ENCODE measurements at places on chromosomes 16 and 17.

DNA sequence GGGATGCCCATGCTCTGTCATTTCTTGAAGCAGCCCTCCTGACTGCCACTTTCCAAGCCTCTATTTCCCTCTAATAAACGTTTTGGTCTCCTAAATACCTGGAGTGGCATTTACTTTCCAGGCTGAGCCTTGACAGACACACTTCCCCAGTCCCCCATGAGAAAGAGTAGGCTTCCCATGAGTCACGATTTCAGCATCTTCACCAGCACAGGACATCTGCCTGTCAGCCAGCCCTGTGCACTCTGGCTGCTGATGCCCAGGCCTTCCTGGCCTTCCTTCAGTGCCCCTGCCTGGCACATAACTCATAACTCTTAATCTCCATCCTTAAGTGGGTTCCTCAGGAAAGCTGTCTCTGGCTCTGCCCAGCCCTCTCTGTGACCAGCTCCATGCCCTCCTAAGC lies 30.8 kb upstream of the GAS7 start:
- no peak for DNase-seq

GRCh38 chr16:12617401-12617819 lies 186.3 kb downstream of the CPPED1 start:
- no peak for DNase-seq

GRCh38 chr16:87881324-87882200 lies 12.3 kb upstream of the SLC7A5 start:
- DNase-seq = no peak

DNA sequence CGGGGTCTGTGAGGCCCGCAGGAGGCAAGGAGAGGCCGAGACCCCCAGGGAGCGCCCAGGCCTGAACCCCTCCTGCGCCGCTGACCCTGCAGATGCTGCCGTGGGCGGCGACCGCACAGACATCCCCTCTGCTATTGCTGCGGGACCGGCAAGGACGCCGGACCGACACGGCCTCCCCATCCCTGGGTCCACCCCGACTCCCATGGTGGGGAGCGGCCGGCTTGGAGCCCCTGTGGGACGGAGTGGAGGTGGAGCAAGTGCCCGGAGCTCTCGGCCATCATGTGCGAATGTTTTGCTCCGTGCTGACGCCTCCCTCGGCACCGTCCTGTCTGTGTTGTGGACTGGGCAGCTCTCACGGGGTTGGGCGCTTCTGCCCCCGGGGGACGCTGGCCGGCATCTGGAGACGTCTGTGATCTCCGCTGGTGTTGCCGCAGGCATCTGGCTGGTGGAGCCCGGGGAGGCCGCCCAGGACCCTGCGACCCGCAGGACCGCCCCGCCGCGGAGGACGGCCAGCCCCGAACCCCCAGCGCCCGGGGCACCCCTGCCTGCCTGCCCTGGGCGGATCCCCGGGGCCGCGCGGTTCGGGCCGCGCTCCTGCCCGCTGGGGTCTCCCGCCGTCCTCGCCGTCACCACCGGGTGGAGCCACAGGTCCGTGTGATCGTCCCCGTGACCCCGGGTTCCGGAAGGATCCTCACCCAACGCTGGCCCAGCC lies 12.8 kb upstream of the GNG13 start:
- DNase-seq = peak; percentile 67

DNA sequence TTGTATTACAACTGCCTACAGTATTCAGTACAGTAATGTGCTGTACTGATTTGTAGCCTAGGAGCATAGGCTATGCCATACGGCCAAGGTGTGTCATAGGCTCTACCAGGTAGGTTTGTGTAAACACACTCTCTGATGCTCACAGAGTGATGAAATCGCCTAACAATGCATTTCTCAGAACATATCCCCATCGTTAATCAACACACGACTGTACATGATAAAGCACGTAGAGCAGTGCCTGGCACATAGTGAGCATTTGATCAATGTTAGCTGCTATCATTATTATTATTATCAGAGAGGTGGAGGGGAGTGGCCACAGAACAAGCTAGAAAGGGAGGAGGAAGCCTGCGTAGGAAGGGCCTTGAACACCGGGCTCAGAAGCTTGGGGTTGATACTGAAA lies 81.1 kb upstream of the LHX1 start:
- no peak for DNase-seq

GRCh38 chr16:86199871-86200695 lies 301.1 kb downstream of the IRF8 start:
- no peak for DNase-seq

GRCh38 chr17:80425835-80426426 lies 11.0 kb downstream of the ENDOV start:
- DNase-seq = no peak

DNA sequence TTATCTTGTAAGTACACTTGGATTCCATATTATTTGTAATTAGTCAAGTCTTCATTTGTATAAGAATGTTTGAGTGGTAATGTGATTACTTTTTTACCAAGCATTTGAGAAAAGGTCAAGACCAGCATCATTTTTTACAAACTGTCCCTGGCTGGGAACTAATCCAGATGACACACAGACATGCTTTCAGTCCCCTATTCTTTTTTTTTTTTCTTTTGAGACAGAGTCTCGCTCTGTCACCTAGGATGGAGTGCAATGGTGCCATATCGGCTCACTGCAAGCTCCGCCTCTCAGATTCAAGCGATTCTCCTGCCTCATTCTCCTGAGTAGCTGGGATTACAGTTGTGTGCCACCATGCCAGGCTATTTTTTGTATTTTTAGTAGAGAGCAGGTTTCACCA lies 4.5 kb downstream of the DERL2 start:
- DNase-seq = no peak

- no peak for DNase-seq
Observed at GRCh38 chr16:84156342-84156784, 11.3 kb downstream of the DNAAF1 start.

DNA sequence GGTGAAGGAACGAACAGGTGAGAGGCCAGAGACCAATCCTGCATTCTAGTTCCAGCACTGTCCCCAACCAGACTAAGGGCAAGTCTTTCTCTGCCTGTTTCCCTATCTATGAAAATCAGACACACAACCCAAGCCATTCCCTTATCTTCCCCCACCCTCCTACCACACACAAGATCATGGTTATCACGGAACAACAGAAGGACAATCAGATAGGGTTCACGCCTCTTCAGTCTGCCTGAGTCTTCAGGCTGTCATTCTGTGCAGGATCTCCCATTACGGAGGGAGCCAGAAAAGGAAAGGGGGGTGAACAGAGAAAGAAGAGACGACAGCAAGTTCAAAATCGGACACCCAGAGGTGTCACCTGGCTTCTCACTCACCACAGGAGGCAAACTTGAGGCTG lies 11.1 kb downstream of the TLE7 start:
- DNase-seq = no peak

DNA sequence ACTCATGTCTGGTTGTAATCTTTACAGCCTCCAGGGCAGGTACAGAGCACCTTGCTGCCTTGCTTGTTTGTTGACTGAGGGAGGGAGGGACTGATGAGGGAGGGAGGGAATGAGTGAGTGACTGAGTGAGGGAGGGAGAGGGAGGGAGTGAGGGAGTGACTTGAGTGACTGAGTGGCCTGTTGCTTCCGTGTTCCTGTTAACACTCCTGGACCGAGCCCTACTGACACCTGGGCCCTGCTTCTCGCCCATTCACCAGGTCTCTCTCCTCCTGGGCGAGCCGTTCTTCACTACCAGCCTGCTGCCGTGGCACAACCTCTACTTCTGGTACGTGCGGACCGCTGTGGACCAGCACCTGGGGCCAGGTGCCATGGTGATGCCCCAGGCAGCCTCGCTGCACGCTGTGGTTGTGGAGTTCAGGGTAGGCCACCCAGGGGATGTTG lies 41.2 kb downstream of the PRMT7 start:
- DNase-seq = no peak

DNA sequence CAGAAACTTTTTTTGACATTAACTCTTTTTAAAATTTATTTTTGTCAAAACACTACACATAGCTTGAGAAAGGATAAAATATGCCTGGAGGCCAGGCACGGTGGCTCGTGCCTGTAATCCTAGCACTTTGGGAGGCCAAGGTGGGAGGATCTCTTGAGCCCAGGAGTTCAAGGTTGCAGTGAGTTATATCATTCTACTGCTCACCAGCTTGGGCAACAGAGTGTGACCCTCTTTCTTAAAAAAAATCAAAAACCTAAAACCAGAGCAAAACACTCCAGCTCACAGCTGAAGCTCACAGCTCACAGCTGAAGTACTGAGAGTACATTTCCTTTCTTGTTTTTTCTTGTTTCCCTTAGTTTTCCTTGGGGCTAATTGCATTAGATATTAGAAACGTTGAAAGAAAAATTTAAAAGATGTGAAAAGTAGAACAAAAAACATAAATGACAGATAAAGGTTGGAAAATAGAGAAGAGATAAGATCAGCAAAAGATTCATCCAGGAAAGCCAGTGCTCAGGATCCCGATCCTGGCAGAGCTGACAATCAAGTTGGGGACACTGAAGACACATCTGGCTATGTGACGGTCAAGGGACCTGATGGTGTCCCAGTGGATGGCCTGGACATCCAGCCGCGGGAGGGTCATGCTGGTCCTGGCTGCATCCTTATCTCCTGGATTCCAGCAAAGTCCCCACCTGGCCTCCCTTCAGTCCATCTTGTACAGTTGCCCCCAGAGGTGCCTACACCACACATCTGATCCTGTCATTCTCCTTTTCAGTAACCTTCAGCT lies 9.8 kb downstream of the CHST6 start:
- no peak for DNase-seq

GRCh38 chr17:29732209-29732608 lies 109.5 kb upstream of the CORO6 start:
- no peak for DNase-seq

GRCh38 chr17:34549966-34550365 lies 29.4 kb upstream of the TMEM132E start:
- DNase-seq = peak; percentile 28

DNA sequence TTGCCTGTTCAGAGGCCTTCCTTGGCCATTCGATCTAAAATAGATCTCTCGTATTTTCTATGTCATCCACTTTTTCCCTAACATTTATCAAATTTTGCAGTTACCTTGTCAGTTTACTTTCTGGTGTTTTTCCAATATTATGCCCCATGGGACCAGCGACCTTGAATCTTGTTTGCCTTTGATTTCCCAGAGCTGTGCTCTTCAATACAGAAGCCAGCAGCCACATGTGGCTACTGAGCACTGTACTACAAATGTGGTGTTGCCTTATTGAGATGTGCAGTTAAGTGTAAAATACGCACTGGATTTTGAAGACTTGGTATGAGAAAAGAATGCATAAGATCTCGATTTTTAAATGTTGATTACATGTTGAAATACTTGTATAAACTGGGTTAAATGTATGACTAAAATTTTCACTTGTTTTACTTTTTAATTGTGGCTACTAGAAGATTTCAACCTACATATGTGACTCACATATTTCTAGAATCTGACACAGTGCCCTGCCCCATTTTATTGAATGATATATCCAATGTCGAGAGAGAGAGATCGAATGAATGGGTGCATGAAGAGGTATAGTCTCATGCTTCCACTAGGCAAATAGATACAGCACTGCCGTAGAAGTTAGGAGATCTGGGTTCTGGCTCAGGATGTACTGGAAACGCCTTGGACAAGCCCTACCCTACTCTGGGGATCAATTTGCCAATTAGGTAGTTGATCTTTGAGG lies 824 bp upstream of the PSME3 start:
- DNase-seq = no peak

- no peak for DNase-seq
Observed at GRCh38 chr16:80056324-80056723, 455.8 kb upstream of the MAF start.

DNA sequence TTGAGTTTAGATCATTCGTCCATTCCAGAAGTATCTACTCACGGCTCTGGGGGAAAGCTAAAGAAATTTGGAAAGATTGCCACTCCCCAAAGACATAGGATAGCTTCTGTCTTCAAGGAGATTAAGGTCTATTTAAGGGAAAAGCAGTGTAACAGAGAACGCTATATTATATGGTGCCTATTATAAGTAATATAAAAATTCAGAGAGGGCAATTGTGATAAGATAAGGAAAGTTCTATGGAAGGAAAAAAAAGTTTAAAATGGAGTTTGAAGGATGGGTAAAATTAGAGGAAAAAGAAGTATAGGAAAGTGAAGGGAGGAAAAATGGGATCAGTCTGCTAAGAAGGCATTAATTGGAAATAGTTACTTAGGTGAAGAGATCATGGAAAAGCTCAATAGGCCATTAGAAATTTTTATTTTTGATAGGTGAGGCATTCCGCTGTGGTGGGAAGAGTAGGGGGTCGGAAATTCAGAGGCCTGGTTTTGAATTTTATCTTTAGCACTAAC lies 690 bp upstream of the CDC27 start:
- DNase-seq = no peak

GRCh38 chr17:17422641-17423040 lies 54.2 kb upstream of the MED9 start:
- no peak for DNase-seq

GRCh38 chr17:29835435-29836351 lies 94.3 kb downstream of the SSH2 start:
- no peak for DNase-seq

DNA sequence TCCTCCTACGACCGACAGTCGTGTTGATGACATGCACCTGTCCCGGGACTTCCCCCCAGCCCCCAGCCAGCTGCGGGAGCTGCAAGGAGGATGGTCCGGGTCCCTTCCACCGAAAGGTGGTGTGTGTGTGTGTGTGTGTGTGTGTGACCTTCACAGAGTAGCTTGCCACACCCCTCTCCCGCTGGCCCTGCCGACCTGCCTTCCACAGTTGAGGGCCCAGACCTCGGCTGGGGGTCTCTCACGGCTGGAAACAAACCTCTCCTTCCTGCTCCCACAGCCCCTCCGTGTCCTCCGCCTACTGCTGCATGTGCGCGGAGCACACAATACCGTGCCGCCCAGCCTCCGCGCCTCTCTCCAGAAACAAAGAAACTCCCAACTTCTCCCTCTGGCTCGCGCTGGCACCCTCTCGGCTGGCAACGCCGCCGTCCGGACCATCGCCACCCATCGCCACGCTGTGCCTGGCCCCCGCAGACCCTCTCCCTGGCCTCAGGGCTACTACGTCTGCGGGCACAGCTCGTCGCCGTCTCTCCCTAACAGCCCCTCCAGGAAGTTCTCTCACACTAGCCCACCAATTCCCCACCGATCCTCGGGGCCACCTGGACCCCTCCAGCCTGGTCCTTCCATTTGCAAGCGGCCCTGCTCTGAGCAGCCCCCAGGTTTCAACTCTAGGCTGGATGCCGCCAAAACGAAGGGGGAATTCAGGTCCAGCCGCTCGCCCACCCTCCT lies 81.2 kb downstream of the TIMM22 start:
- DNase-seq = no peak

DNA sequence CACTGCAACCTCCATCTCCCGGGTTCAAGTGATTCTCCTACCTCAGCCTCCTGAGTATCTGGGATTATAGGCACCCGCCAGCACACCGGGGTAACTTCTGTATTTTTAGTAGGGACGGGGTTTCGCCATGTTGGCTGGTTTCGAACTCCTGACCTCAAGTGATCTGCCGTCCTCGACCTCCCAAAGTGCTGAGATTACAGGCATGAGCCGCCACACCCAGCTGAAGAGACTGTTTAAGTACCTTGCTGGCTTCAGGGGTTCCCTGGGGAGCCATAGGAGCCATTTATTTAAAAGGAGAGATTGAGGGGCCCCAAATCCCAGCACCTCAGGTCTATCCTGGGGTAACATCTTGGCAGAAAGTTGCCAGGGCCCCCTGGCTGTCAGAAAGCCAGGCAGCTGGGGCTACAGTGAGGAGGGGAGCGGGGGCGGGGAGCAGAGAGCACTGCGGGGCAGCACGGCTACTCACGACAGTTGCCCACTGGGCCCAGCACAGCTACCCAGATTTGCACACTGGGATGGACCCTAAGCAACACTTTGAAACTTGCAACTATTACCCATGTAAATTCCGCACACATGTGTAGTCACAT lies 1.6 kb downstream of the SNAI3 start:
- DNase-seq = no peak

- no peak for DNase-seq
Observed at GRCh38 chr17:74259667-74260524, 14.1 kb upstream of the DNAI2 start.
